ENCODE measurements at places on chromosomes 3 and 15.

DNA sequence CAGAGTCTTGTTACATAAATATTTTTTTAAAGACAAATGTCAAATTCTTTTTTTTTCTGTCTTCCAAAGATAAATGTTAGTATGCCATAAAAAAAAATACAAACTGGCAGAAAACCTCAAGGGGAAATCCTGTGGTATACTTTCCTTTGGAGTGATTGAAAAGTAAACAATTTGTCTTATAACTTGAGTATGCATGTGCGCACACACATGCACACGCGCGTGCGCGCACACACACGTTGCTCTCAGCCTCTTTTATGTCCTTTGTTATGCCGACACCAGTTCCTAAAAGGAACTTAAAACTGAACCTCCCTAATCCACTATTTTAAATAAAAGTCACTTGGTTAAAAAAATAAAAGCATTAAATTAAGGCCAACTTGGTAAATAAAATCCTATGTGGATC lies 58.1 kb downstream of the TGFBR2 start:
- DNase-seq, result no peak

GRCh38 chr3:190099099-190099498 lies 21.6 kb downstream of the P3H2 start:
- no peak for DNase-seq

DNA sequence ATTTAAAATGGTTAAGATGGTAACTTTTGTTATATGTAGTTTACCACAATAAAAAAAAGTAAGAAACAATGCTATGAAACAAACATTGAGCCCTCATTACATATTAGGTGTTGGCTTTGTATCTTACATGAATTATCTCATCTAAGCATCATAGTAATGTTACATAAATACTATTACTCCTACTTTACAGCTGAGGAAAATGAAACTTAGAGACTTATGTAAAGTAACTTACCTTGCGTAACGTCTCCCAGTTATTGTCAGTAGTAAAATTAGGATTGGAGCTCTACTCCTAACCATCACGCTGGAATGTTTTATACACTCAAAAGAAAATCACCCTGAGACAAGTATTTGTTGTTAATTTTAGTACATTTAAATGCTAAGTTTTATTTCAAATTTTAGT lies 42.2 kb downstream of the DNAJC13 start:
- no peak for DNase-seq

- DNase-seq, result no peak
These were observed 532.8 kb upstream of the TBL1XR1 start for GRCh38 chr3:177729956-177730681.

DNA sequence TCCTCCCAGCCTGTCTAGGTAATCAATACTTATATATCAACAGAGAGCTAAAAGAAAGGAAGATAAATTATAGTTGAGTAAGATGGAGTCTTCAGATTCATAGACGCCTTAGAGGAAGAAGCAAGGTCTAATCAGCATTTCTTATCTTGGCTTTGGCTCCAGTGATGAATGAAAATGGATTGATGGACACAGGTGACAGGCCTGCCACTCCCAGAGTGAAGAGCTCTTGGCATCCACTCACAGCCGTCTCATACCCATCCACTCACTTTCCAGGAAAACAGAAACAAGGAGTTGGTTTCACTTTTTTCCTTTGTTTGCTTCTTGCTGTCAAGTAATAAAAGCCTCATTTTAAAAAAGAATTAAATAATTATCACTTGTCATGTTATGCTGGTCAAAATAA lies 168.2 kb downstream of the MFSD1 start:
- DNase-seq, result no peak

GRCh38 chr15:40283615-40284300 lies 894 bp upstream of the ANKRD63 start:
- no peak for DNase-seq

DNA sequence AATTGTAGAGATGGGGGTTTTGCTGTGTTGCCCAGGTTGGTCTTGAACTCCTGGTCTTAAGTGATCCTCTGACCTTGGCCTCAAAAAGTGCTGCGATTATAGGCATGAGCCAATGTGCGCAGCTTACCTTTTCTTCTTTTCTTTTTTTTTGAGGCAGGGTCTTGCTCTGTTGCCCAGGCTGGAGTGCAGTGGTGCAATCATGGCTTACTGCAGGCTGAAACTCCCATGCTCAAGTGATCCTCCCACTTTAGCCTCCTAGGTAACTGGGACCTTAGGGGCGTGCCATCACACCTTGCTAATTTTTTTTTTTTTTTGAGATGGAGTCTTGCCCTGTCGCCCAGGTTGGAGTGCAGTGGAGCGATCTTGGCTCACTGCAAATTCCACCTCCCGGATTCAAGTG lies 13.0 kb downstream of the RBM6 start:
- DNase-seq, result no peak

GRCh38 chr3:54983266-54984099 lies 55.6 kb upstream of the LRTM1 start:
- DNase-seq, result no peak

GRCh38 chr3:101932326-101933068 lies 83.2 kb downstream of the NFKBIZ start:
- DNase-seq, result no peak

- DNase-seq, result no peak
These were observed 41.6 kb downstream of the ABCC5 start for GRCh38 chr3:183975981-183976662.

GRCh38 chr15:61390138-61390537 lies 161.0 kb upstream of the RORA start:
- DNase-seq, result no peak

- no peak for DNase-seq
These were observed 22.6 kb downstream of the ADAM10 start for GRCh38 chr15:58726867-58727266.
